ENCODE measurements at places on chromosomes 4 and X.

- DNase-seq: no peak
Observed at GRCh38 chr4:159069922-159070321, 33.0 kb upstream of the RAPGEF2 start.

DNA sequence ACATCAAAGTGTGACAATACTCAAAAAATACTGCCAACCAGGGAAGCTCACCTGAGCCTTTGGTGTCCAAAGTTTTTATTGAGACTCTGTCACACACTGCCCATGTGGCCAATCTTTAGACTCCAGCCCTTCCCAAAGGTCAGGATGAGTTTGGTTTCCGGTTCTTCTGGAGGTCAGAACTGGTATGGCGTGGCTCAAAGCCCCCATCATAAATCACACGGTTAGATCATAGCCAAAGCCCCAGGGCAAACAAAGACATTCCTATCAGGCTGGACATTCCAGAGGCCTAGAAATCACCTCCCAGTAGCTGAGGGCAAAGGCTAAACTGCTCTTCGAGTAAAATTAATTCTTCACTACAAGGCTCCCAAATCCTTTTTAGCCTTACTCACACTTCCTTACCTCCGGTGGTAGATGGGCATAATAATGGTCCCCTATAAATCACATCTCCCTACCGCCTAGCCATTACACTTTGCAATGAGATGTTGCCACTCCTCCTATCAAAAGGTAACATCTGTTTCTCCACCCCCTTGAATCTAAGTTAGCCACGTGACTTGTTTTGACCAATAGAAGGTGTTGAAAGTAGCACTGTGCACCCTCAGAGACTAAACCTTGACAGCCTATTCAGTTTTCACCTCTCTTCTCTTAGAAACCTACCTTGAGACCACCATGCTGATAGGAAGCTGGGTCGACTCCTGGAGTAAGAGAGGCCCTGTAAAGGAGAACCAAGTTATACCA is 137.8 kb upstream of the DUSP21 start:
- no peak for DNase-seq

DNA sequence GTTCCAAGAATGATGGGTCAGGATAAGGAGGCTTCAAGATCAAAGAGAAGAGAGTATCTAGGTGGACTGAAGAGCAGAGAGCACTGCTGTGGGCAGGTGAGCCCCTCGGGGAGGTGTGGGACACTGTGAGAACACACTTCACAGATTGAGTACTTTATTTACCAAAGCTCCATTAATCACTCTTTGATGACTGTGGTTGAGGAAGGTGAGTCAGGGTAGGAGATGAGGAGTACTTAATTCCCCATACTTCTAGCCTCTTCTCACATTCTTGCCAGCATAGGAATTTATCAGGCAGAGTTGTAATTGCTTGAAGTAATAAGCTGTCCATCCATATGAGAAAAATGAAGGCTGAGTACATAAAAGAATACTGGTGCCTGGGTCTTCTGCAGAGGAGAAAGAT is 375.3 kb downstream of the PCDH10 start:
- peak; percentile 65 for DNase-seq

DNA sequence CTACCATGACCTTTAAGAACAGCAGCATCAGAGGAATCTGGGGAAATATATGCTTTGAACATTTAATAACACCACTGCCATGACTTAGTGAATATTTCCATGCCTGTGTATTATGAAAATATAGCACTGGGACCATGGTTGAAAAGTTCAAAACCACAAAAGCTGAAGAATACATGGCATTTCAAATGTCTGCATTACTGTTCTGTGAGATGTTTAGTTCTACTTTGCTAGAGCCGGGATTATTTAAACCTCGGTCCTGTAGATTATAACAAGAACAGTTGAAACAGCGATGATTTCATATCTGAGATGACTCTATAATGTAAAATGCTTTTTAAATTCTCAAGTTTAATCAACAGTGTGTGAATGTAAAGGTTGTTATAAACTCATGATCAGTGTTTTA is 126.7 kb upstream of the AGA start:
- DNase-seq: no peak

DNA sequence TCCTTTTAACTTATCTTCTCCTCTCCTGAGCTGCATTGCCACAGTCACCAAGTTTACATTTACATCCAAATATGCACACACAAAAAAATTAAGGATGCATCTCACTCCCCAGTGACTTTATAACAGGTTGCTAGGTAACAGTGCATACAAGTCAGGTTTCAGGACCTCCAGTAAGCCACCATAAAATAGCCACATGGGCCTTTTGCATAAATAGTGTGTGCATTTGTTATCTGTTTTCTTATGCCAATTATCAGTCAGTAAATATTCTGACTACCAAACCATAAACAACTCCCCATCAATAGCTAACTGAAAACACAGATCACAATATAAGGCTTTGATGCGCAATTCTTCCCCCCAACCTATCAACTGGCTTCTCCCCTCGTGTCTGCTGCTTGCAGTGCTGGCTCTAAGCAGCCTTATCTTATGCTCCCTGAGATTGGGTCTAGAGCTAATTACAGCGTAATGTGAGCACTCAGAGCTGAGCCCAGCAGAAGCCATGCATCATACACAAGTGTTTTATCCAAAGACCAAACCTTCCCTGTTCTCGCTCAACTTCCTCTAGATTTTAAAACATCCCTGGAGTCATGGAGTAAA is 55.4 kb downstream of the ZNF827 start:
- DNase-seq: no peak

DNA sequence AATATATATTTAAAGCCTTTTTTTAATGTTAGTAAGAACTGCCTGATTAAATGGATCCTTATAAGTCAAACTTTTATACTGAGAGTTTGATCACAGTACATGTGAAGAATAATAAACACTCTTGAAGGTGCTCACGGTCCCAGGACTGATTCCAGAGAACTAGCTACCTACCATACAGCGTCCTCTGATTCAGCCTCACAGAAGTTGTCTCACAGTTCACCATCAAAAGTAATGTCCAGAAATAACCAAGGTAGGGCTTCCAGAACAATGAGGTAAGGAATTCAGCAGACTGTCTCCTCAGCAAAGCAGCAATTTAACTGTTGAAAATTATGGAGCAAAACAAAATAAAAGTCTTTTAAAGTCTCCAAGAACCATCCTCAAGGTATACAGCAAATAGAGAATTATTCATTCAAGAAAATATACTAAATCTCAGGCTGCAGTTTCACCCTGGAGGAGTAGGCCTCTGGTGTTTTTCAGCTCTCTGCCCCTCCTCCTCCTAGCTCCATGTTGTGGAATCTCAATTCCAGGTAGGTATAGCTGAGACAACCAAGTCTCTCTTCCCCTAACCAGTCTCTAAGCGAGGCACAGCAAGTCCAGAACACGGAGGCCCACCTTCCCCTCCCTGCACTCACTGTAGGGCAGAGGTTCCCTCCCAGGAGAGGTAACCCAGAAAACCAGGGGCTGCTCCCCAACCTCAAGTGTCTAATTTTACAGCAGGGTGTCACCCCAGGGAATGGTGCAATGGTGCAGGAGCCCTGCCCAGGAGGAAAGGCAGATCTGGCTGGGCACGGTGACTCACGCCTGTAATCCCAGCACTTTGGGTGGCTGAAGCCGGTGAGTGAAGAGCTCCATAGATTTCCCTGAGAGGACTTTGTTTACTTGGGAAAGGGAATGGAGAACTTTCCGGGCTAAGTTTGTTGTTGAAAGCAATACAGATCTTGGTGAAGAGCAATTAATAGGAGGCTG is 28.6 kb downstream of the FAM241A start:
- DNase-seq: peak; percentile 84

DNA sequence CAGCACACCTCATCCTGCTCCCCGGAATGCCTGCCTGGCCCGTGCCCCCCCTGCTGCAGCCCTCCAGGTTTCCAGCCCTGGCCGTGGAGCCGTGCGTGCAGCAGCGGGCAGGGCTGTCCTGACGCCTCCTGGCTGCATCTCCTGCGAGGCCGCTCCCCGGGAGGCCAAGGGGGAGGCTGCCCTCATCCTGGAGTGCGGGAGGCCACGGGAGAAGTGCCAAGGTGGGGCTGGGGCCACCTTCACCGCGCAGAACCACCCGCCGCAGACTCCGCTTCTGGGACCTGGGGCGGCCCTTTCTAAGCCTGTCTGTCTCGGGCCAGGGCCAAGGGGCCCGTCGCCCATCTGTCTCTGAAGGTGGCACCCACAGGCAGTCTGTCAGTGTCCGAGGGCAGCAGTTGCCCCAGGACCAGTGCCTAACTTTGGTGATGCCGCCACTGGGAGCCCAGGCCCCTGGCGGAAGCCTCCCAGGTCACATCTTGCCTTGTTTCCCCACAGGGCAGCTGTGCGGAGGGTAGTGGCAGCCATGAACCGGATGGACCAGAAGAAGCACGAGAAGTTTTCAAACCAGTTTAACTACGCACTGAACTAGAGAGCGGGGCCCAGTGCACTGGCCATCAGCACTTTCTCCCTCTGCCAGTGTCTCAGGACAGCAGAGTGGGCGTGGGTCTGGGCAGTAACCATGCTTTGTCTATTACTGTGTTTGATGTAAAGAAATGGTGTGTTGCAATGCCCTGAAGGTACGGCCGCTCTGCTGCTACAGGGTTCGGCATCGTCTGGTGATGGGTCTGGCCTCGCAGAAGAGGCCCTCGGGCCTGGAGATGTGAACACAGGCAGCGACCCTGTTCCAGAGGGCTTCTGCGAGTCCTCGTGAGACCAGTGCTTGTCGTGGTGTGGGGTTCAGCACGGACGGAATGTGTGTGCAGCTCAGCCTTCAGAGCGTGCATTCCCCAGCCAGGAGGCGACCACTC is 20.6 kb downstream of the NKX1-1 start:
- no peak for DNase-seq

DNA sequence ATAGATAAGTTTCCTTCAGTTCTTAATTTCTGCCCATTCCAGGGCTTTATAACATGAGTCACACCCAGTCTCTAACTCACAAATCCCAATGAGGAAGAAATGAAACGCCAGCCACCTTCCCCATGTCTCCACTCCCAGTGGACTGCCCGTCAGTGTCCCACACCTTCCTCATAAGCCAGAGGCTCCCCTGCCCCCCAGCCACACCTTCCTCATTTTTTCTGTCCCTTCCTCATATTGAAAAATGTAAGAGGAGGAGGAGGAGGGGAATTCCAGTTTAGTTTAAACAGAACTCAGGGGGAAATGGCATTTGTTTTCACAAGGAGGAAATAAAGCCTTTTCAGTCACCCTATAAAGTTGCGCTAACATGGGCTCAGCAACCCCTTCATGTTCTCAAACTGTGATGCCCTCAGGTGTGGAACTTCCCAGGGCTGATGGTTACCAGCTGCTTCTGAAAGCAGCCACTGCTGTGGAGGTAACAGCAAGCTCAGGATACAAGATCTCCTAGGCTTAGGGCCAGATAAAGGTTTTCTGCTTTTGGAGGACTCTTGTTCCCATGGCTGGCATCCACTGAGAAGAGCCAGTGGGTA is 97.8 kb downstream of the PARM1 start:
- no peak for DNase-seq

GRCh38 chr4:182806259-182807252 is 110.6 kb downstream of the DCTD start:
- peak; percentile 60 for DNase-seq

DNA sequence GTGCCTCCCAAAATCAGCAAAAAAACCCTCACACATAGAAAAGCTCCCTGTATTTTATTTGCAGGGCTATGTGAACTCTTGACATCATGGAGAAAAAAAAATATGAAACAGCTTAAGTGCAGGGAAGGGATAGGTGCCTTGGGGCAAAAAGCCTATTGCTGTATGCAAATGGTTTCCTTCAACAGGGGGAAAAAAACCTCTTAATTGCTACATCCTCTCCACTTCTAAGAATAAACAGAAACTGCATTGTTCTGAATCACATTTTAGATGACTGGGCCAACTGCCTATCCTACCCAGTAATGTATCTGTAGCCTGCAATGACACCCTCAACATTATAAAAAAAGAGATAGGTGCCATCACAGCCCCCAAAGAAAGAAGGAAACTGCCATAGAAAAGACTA is 229.4 kb upstream of the GALNTL6 start:
- DNase-seq: no peak

- DNase-seq: no peak
Observed at GRCh38 chrX:48779399-48779798, 7.0 kb upstream of the GATA1 start.

- DNase-seq: no peak
Observed at GRCh38 chr4:67512501-67512900, 32.8 kb downstream of the CENPC start.

GRCh38 chrX:389021-389441 is 2.3 kb upstream of the PPP2R3B start:
- DNase-seq: no peak

Measured in epithelial cell of esophagus (primary cell).